ENCODE measurements at places on chromosomes 12 and 14.

DNA sequence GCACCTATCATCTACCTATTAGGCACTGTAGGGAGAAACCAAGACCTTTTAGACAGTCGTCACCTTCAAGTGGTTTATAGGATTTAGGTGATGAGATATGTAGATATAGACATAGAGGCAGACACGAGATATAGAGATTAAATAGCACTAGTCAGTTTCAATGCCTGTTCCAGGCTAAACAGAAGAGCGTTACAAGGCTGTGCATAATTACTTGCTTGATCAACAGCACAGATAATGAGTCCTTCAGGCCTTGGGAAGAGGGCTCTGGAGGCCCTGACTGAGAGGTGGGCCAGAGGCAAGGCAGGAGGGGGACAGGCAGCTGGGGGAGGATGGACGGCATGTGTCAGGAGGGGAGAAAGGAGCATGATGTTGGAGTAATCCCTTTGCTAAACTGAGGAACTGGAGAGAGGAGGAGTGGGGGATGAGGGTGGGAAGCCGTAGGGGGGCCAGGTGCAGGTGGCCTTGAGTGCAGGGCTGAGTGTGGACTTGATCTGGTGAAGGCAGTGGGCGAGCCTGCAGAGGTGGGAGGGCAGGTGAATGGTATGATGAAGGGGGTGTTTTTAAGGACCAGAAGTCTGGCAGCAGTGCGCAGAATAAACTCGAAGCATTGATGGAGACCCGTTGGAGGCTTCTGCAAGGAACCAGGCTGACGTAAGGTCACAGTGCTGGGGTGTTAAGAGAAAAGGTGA, 43.9 kb upstream of the ATP23 start:
- DNase-seq: no peak

DNA sequence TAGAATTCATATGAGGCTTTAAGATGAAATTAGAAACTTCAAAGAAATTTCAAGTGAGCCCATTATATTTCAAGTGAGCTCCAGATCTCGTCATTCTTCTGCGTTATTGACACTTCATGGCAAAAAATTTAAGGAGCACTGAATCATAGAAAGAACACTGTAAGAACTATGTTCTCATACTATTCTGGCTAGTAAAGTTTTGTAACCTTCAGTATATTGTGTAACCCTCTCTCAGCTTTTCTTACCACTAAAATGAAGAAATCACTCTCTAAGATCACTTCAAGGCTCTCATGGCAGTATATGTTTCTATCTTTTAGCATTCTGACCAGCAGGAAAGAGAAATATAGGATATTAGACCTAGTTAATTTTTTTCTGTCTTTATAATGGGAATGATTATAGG, 6.3 kb downstream of the GPHN start:
- DNase-seq: peak; percentile 61

DNA sequence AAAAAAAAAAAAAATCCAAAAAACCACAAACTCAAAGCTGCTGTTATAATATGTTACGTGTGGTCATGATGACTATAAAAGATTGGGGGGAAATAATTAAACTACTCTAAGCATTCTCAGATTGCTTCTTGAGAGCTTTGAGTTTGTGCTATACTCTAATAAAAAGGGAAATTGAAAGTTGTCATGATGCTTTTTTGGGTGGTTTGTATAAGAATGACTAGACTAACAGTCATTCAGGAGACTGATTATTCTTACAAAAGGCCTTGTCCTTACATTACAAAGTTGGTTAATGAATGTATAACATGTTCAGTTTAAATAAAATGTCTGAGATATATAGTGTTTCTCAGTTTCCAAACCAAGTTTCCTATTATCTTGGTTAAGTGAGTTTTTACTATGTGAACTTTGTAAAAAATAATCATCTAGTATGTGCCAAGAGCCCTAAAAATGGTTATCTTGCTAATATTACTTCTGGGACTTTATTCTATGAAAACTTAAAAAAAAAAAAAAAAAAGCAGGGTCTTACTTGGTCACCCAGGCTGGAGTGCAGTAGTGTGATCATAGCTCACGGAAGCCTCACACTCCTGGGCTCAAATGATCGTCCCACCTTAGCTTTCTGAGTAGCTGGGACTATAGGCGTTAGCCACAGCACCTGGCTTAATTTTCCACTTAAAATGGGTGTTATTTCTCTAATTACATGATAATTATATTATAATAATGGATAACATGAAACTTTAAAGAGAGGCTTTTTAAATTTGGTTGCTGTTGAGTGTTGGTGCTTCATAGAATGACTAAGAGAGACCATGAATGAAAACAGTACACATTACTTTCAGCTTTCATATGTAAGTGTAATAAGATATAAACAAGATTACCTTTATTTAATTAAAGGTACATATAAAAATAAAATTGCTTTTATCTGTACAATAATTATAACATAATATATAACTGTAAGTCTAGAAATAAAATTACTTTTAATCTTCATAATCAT, 459.6 kb upstream of the RGS6 start:
- no peak for DNase-seq

GRCh38 chr12:39012870-39013269, 107.5 kb upstream of the CPNE8 start:
- peak; percentile 8 for DNase-seq

DNA sequence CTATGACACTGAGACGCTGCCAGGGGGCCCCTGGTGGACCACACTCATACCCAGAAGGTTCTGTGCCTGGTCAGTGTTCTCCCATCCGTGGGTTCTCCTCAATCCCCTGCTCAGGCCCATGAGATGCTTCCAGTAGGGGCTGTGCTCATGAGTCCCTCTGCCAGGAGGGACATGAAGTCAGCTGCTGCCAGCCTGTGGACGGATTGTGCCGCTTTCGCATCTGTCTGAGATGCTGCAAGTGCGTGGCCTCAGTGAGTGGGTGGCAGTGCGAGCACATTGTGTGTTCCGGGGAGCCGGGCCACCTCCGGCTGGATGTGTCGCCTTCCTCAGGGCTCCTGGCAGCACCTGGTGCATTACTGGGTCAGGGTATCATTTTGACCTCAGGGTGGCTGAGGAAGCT, 15.5 kb downstream of the TUNAR start:
- no peak for DNase-seq

- DNase-seq: no peak
Measured at GRCh38 chr12:117522559-117522958, 161.1 kb upstream of the NOS1 start.

- peak; percentile 48 for DNase-seq
Measured at GRCh38 chr14:93543766-93544165, 113.0 kb downstream of the UNC79 start.

- DNase-seq: no peak
Measured at GRCh38 chr14:72652179-72652578, 241.7 kb downstream of the DPF3 start.

DNA sequence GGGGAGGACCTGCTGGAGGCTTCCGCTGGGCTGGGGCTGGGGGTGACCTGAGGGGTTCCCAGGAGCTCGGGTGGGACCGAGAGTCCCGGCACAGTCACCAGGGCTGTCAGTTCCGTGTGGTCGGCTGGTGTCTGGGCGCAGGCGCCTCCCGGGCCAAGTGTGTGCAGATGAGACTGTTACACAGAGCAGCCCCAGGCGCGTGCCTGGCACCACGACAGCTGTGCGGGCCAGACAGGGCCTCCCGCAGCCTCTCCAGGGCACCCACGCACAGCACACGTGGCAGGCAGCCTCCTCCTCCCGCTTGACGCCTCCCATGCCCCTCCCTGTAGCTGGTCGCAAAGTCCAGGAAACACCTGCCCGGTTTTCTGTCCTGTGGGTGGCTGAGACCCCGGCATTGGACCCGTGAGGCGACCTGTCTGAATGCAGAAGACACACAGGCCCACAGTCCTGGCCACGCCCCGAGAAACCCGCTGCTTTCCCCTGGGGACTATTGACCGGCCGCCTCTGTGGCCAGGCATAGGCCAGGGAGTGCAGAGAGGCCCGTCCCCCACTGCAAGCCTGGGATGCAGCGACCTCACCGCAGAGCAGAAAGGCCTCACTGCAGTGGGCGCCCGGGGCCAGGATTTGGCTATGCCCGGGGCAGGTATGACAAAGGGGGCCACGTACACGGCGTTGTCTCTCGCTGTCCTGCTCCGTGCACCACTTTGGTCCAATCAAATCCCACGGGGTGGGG, 12.1 kb upstream of the GALNT9 start:
- no peak for DNase-seq

GRCh38 chr14:102795060-102795925, 18.0 kb downstream of the TRAF3 start:
- peak; percentile 94 for DNase-seq

DNA sequence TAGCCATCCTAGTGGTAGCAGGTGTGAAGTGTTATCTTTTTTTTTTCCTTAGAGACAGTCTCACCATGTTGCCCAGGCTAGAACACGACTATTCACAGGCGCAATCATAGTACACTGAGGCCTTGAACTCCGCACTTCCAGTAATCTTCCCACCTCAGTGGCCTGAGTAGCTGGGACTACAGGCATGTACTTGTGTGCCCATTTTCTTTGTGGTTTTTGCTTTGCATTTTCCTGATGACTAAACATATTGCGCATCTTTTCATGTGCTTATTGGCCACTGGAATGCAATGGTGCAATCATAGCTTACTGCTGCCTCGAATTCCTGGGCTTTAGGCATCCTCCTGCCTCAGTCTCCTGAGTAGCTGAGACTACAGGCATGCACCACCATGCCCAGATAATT, 33.3 kb upstream of the GCH1 start:
- DNase-seq: peak; percentile 31

DNA sequence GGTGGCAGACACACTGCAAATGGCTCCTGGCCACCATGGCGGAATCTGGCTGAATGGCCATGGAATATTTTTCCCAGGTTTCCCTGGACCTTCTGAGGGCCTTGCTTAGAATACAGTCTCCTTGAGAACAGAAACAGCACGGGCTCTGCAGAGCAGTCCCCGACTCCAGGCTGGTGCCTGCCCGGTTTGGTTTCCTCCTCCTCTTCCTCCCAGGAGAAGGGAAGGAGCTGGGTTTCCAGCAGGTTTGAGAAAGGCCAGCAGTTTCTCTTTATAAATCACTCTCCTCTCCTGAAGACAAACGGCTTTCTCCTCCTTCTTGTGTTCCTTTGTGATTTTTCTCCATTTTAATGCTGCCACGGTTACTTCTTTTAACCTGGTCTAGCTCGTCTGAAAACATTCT, 106.8 kb upstream of the RFLNA start:
- DNase-seq: no peak

- DNase-seq: no peak
Measured at GRCh38 chr12:46465307-46465706, 92.7 kb upstream of the SLC38A2 start.

DNA sequence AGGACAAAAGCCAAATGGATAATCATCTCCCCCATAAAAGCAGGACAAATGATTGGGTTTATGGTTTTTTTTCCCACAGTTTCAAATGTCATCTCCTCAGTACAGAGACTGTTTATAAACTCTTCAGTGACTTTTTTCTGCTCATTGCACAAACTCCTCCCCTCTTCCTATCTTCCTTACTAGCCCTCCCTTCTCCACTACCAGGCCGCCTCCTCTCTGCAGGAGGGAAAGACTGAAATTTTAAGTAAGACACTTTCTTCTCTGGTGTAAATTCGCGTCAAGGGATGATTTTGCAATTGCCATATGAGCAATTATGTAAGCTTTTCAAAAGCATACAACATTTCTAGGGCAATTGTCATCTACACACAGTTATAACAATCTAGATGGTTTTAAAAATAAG, 37.0 kb downstream of the BTG1 start:
- peak; percentile 65 for DNase-seq
